ENCODE measurements at places on chromosomes 1 and 21. TPM values are rescaled to one million over a fixed set of nuclear protein-coding genes. Genes with fewer than 3 reads are reported as not detected.

Gene TEX38
- 0.34 TPM for polyA plus RNA-seq

DNA sequence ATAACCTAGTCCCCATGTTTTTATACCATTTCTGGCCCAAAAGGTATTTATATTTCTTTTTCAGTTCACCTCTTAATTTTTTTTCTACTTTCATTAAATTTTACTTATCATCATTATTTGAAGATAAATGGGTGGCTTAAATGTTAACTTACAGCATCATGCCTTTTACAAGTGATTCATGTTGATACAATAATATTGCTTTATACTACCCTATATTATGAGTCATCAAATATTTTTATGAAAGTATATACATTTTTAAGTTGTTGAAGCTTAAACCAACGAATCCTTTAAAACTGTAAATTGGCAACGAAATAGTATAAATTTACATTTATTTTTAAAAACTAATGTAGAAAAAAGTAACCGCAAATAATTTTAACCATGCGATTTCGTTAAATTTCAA is 207.9 kb downstream of the DPYD start:
- no peak for DNase-seq

Gene ADGRL2
- polyA plus RNA-seq, result 156 TPM

GRCh38 chr1:31815752-31816500 is at the start of gene SPOCD1:
SPOCD1 (minus strand) TSS chr1:31816022; CDS start chr1:31815333, 689 bp downstream.
- DNase-seq, result peak; percentile 66

Gene GREM2
- polyA plus RNA-seq, result 0.39 TPM

DNA sequence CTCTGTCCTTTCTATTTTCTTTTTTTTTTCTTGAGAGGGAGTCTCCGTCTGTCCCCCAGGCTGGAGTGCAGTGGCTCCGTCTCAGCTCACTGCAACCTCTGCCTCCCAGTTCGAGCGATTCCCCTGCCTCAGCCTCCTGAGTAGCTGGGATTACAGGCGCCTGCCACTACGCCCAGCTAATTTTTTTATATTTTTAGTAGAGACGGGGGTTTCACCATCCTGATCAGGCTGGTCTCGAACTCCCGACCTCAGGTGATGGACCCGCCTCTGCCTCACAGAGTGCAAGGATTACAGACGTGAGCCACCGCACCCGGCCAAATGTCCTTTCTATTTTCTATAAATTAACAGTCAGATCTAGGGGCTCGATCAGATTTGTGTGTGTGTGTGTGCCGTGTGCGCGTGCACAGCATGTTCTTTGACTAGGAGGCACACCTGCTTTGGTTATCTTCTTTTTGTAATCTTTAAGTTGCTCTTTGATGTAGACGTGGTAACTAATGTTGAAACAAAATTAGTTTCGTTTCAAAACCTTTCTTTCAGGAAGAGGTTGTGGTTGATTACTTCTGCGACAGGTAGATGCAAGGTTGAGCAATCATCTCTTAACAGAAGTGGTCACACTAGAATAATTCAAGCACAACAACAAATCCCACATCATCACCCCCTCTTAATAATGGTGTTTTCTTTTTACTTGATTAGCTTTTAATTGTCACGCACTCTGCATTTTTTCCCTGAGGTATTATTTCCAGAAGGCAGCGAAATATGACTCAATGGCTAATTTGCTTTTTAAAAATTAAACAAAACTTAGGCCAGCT is 779 bp upstream of the DEGS1 start:
- DNase-seq, result no peak

DNA sequence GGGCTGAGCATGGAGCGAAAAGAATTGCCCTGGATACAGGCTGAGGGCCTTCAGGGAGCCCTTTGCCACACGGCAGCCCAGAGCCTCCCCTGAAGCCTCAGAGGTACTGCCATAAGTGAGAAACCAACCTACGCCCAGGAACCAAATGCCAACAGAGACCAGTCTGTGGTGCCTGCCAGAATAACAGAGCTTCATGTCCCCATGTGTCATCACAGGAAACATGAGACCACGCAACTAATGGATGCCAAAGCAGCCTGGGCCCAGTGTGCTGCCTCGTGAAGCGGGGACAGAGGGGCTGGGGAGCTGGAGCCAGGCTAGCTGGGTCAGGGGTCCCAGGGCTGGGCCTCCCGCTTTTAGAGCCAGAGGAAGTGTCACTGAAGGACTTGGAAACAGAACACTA is 18.7 kb upstream of the STUM start:
- no peak for DNase-seq

- DNase-seq, result no peak
Observed at GRCh38 chr21:14923468-14923867, 141.3 kb downstream of the NRIP1 start.

- DNase-seq, result no peak
Observed at GRCh38 chr1:26378088-26378878, 5.7 kb upstream of the ZNF683 start.

- DNase-seq, result no peak
Observed at GRCh38 chr1:30411206-30411605, 312.2 kb downstream of the MATN1 start.

Gene AGT
- 51.0 TPM for polyA plus RNA-seq

All from renal pelvis (tissue), 12 donors.